Kidney glomerular epithelial cell (primary cell): ENCODE measurements at places on chromosomes 3 and 15.

- DNase-seq: no peak
Measured at GRCh38 chr15:39939487-39940452, 5.9 kb downstream of the EIF2AK4 start.

DNA sequence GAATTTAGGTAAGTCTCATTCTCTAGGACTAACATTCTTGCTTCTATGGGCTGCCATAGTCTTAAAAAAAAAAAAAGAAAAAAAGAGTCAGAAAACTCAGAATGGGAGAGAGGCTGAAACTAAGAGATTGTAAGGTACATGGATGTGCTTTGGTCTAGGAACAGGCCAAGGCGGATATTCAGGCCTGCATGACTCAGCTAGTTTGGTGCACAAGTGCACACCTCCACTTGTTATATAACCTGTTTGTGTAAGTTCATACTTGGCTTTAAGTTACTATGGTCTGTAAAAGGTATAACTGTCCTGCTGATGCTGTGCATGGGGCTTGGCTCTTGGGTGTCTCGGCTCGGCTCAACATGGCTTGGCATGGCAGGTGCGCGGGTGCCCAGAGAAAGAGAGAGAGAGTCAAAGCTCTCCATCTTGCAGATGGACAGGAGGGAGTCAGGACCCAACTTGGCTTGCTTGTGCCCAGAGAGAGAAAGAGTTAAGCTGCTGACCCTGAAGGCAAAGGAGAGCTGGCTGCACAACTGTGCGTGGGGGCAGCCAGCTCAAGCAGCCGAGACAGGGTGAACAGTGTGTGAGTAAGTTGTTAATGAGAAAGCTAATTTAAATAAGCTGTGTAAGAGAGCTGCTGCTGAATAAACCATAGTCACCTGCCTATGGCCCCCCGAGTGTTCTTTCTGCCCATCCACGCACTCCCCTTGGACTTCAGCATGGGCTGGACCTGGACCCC lies 31.4 kb upstream of the CHRNB4 start:
- peak; percentile 30 for DNase-seq

GRCh38 chr3:25872200-25872877 lies 82.4 kb downstream of the OXSM start:
- no peak for DNase-seq

DNA sequence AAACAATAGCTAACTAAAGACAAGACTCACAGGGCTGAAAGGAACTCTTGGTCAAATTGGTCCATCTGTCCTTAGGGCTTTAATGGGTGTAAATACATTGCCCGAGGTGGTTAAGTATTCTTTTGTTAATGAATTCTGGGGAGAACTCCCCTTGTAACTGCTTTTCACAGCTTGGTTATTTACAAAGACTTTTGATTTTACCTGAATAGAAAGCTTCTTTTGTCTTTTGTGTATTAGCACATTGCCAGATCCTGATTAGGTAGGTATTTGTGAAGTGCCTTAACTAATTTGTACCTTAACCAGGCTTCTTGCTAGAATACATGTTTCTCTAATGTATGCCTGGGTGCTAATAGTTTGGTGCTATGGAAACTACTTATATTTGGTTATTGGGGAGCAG lies 14.0 kb downstream of the CHD2 start:
- DNase-seq: no peak

DNA sequence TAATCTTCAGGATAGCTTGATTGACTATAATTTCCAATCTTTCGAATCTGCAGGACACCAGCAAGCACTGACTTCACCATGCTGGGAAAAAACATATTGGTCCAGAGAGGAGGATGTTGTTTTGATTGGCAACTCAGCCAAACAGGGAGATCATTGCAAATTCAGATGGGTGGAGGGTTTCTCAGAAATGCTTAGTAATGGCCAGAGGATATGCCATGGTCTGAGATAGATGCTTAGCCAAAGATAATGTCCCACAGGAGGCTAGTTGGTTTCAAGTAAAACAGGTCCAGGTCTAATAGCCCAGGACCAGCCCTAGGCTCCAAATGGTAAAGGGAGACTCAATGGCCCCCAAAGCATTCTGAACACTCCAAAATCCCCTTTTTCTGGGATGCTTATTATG lies 46.7 kb upstream of the CCDC80 start:
- no peak for DNase-seq

- no peak for DNase-seq
Measured at GRCh38 chr3:159319156-159319555, 517.3 kb downstream of the MFSD1 start.

- no peak for DNase-seq
Measured at GRCh38 chr15:68343579-68344225, 66.2 kb downstream of the FEM1B start.

DNA sequence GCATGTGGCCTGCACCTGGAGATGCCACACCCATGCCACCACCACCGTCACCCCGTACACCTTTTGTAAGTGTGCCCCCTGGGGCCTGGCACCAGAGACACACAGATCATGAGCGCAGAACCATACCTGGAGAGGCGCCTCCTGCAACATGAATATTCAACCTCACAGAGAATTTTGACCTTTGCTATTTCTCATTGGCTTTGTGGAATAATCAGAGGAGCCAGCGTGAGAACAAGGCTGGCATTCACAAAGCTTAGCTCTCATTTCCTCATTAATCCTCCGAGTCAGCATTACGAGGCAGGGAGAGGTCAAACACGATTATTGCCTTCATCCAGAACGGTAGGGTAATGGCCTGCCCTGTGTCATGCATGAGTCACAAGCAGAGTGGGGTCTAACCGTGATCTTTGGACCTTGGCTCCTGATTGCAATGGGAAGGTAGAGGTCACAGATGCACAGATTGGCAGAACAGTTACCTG lies 73.0 kb upstream of the POMGNT2 start:
- DNase-seq: no peak

DNA sequence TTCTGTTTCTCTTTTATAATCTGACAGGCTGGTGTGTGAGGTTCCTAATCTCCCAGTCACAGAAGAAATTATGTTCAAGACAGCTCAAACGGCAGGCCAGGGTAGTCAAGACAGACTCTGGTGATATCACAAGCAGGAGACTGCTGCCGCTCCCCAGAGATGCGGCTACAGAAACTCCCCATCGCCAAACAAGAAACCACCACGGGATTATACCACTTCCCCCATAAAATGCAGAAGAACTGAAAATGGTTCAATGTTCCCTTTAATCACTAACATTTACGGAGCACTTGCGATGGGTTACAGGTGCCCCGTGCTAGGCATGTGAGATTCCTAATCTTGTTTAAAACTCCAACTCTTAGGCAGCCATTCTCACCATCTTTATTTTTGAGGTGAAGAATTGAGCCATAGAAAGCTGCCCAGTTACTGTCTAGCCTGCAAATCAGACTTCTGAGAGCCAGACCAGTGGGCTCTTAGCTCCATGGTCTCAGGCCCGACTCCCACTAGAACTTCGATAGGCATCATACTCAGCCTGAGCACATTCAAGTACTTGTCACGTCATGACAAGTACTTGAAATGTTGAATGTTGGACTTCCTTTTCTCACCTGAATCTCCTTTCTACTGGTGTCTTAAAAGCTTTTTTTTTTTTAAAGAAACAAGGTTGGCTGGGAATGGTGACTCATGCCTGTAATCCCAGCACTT lies 58.4 kb downstream of the TBC1D2B start:
- DNase-seq: no peak

GRCh38 chr15:74007820-74008371 lies 13.4 kb downstream of the PML start:
- DNase-seq: no peak

DNA sequence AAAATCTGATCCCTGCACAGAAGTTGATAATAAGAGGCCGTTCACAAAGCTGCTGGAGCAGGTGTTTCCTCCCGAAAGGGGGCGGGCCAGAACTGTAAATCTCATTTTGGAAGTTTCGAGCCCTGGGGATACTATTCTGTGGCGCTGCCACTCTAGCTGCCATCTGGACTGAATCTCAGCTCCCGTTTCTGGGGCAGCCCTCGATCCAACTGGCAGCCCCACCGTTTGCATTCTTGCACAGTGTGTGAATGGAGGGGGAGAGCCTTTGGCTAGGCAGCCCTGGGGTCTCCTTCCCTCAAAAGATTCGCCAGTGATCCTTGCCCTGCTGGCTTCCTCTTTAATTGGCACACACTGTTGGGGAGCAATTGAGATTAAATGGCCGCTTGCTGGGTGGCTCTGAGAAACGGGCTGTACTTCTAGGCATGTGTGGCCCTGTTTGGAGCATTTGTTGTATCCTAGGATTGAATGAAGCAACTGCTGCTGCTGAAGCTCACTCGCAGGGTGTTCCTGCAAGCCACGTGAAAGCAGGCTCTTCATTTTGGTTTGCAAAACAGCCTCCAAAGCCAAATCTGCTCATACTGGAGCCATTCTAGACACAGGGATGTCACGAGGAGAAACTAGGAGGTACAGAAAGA lies 57.2 kb upstream of the TOPAZ1 start:
- no peak for DNase-seq

GRCh38 chr15:42035435-42035761 lies 14.6 kb upstream of the PLA2G4E start:
- DNase-seq: no peak

- DNase-seq: no peak
Measured at GRCh38 chr3:168398371-168399025, 302.8 kb upstream of the GOLIM4 start.

GRCh38 chr3:39139442-39139841 lies 13.9 kb downstream of the CSRNP1 start:
- DNase-seq: no peak

GRCh38 chr3:152703245-152703890 lies 131.6 kb upstream of the P2RY1 start:
- no peak for DNase-seq

DNA sequence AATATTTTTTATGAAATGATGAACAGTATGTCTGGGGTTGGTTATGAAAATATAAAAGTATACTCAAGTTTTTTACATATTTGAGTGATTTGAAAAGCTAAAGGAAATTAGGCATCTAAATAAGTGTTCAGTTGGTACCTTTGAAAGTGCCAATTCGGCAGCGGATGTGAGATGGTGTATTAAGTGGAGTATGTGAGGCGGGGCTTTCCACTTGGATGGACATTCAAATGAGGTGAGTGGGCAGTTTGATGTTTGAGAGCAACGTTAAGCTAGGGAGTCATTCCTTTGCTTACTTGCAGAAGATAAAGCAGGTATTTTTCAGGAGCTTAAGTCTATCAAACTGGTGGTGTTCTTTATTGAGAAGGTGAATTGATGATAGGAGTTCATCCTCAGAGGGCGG lies 189.0 kb upstream of the GOLIM4 start:
- no peak for DNase-seq

DNA sequence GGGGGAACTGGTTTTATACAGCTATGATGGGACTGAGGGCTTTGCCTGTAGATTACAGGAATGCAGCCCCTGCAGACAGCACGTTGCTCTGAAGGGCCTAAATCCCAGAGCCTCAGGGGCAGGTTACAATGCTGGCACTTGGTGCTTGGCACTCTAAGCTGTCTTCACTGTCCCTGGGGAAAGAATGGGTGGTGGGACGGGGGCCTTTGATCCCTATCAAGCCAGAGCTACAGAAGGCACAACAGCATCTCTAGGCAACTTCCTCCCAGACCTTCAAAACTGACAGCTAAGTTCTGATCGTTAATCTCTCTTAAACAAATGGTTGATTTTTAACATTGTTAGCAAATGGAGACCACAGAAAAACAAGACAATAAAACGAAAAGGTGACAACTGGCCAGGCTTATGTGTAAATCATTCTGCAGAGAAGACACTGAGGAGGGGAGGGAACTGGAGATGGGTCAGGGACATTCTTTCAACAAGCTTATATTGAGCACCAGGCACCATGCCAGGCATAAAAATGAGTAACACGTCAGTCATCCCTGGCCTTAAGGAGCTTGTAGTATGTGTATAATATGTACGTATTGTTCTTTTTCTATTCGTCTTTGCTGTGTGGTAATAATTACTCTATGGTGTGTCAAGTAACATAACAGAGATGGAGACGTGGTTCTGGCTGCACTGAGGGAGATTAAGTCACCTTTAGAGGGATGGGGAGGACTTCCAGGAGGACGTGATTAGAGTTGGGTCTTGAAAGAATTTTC lies 49.1 kb downstream of the CA12 start:
- DNase-seq: peak; percentile 84

GRCh38 chr15:60819360-60819759 lies 340.4 kb upstream of the ICE2 start:
- no peak for DNase-seq

- no peak for DNase-seq
Measured at GRCh38 chr15:60399246-60399915, 1.6 kb upstream of the ANXA2 start.

- no peak for DNase-seq
Measured at GRCh38 chr3:37537914-37538691, 323.6 kb upstream of the CTDSPL start.

- no peak for DNase-seq
Measured at GRCh38 chr3:149266736-149267135, 45.1 kb upstream of the CP start.

DNA sequence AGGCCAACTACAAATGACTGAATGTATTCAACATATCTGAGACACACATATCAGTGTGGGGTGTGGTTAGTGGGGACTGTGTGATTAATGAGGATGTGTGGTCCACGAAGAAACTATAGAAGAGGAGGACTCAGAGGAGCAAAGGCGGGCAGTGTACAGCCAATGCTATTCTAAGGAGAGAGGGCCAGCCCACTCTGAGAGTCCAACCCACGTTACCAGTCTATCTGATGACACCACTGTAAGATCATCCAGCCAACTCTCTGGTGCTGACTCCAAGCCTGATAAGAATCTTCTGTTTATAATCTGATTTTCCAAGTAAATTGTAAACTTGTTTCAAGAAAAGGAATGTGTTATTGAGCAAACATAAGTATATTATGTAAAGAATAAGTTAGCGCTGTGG lies 47.2 kb downstream of the MCF2L2 start:
- DNase-seq: no peak

- no peak for DNase-seq
Measured at GRCh38 chr15:40843261-40843884, 475 bp upstream of the SPINT1 start.

- DNase-seq: no peak
Measured at GRCh38 chr15:42182328-42182886, 25.7 kb downstream of the VPS39 start.

DNA sequence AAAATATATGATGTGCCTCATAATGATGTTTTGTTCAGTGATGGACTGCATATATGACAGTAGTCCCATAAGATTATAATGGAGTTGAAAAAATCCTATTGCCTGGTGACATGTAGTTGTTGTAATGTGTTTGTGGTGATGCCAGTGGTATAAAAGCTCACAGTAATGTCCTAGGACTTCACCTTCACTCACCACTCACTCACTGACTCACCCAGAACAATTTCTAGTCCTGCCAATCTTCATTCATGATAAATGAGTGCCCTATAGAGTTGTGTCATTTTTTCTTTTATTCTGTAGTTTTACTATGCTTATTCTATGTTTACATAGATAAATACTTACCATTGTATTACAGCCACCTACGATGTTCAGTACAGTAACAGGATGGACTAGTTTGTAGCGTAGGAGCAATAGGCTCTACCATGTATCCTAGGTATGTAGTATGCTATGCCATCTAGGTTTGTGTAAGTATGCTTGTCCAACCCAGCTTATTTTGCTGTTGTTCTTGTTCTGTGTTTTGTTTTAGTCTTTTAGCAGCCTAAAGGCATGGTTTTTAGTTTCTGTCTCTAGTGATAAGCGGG lies 88.5 kb upstream of the LRRFIP2 start:
- peak; percentile 26 for DNase-seq
